ENCODE measurements at places on chromosomes 7 and 10.

DNA sequence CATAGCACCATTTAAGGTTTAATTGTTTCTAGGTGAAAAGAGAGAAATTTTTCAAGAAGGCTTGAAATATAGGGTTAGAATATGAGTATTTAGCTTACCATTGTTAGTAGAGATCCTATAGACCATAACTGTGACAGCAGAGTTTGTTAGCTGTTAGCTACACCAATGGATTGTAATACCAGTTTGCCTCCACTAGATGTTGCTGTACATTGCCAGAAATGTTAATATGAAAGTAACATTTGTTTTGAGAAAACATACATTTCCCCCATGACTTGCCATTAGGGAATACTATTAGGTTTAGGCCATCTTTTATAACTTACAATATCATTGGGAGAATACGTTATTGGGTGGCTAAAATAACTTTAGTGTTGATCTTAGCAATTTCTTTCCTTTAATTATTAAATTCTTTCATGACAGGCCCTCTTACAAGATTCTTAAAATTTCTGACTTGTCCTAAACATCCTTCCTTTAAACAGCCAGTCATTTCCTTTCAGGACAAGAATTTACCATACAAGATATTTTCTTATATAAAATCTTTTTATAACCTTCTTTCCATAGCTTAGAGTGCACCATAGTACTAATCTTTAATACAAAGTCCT lies 39.5 kb downstream of the ZNF117 start:
- DNase-seq = peak; percentile 48

DNA sequence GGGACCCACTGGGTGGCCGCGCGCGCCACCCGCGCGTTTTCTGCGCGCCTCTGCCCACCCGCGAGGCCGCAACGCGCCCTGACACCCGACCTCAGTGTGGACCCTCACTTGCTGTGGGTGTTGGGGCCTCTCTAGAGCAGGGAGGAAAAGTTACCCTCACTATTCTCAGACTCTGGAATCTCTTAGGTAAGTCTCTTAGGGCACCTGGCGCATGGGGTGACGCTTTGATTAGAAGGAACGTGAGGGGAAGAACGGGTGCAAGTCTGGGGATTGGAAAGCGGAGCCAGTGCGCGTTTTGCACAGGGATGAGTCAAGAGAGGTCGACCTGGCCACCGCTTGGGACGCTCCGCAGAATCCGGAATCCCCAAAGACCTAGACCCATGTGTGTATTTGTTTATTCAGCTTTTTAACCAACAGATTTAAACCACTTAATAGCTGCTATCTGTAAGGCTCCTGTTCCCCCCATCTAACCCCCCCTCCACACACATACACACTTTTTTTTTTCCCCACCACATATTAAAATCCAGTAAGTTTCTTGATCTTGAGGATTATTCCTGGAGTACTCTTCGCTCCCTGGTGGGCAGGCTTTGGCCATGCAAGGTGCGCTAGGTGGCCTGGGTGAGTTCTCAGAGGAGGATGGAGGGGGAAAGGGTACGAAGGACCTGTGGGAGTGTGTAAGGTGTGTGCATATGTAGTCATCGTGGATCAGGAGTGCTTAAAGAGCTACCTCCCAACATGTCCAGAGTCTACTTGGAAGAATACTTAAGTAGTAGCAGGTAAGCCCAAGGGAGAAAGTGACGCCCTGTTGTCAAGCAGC lies 169.1 kb upstream of the PPP1R3A start:
- peak; percentile 58 for DNase-seq

DNA sequence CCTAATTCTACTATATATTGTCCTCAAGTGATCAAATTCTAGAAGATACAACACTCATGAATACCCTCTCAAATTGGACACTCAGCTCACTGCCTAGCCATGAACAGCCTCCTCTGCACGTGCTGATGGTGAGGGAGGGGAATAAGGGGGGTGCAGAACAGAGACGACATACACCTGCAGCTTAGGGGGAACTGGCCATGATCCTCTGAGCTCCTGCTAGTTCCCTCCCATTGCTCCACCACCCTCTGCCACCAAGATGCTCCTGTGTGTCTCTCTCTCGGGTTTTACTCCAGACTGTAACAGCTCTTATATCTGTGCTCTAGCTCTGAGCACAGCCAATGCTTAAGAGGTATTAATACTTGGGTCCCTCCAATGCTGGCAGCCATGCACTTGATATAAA lies 70.7 kb downstream of the VOPP1 start:
- no peak for DNase-seq

DNA sequence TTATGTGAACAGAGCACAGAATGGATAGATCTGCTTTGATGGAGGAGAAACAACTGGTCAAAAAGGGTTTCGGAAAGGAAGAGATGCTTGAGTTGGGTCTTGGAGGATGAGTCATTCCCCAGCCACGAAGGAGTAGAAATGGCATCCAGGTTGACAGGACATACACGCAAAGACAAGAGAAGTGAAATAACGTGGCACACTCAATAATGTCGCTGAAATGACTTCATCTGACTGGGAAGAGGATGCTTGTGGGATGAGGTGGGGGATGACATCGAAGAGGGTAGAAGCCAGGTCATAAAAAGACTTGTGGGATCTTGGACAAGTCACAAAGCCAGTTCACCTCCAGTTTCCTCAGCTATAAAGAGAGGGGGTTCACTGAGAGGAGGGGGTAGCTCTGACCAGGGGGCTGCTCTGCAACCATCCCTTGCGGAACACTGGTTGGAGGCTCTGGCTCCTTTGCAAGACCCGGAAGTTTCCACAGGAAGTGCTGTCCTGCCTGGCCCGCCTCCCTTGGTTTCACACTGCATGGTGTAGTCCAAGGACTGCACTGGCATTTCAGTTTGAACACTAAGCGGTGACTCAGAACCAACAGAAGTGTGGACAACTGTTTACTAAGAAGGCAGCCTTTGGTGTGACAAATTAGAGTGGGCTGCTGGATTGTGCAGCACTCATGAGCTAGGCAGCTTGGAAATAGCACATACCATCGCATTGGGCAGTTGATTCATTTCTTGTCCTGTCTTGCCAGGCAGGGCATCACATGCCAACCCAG lies 189.9 kb upstream of the ADO start:
- DNase-seq = no peak

DNA sequence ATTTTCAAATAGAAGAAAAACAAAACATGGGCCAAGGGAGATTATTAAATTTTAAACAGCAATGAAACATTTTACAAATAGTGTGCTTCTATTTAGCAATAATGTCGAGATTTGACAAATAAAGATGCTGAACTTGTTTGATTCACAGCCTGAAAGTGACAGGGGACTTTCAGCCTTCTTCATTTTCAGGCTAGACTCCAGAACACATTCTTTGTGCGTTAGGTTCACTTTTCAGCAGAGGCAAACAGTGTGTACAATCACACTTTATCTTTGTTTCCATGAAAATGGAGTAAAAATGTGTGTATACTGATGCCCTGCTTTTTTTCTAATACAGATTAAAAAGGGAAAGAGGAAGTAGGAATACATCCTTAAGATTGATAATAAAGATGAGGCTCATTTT lies 35.6 kb downstream of the FAM171A1 start:
- DNase-seq = no peak

DNA sequence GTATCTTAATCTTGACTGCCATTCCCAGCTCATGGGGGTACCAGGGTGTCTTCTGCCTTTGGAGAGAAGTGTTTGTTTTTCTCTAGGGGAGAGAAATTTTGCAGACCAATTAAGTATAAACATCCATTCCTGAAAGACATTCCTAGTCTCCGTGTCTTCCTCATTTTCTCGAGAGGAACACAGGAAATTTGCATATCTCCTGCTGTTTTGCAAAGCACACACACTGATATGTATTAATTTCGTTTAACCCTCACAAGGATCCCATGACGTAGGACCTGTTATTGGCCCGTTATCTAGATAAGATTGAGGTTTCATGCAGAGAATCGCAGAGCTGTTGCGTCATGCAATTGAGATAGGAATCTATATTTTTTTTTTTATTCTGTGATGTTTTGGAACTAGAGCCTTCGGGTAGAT lies 944 bp downstream of the RHBDD2 start:
- no peak for DNase-seq

- no peak for DNase-seq
These were observed 645.9 kb downstream of the ARL4A start for GRCh38 chr7:13333371-13333770.

DNA sequence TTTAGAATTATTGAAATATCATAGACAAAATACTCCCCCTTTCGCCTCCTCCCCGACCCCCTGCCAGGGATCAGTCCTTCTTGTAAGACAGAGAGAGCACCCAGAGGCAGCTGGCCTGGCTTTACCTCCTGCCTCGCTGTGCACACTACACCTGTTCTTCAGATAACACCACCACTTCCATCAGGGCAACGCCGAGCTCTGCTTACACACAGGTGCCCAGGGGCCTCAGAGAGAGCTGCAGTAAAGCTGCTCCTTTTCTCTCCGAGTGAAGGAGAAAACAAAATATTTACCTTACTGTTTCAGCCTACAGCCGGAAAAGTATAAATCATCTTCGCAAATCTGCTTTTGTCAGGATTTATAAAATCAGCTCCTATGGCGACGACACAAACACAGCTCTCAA lies 80.7 kb downstream of the HIPK2 start:
- peak; percentile 32 for DNase-seq
